ENCODE measurements at places on chromosomes 6 and 20. TPM values are rescaled to one million over a fixed set of nuclear protein-coding genes. Genes with fewer than 3 reads are reported as not detected.

DNA sequence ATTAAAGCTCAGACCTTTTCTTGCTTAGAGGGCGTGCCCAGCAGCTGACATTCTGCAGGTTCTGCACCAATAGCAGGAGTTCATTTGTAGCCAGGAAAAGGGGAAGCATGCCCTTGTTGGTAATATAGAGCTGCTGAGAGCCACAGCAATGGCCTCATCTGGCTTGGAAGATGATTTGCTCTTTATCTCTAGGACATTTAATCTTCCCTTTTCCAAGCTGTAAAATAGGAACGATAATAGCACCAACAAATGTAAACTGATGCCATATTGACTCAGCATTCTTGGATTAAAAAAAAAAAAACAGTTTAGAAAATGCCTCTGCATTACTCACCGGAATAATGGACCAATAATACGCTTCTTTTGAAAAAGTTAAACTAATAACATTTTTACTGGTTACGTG lies 93.4 kb upstream of the SLC2A12 start:
- H3K4me3 ChIP-seq, result no peak overlapping the region
- no peaks in the 10 kb centered on the region for H3K36me3 ChIP-seq
- no peak for DNase-seq
- H3K27me3 ChIP-seq, result no peaks in the 10 kb centered on the region
- no peaks in the 10 kb centered on the region for H3K4me1 ChIP-seq

DNA sequence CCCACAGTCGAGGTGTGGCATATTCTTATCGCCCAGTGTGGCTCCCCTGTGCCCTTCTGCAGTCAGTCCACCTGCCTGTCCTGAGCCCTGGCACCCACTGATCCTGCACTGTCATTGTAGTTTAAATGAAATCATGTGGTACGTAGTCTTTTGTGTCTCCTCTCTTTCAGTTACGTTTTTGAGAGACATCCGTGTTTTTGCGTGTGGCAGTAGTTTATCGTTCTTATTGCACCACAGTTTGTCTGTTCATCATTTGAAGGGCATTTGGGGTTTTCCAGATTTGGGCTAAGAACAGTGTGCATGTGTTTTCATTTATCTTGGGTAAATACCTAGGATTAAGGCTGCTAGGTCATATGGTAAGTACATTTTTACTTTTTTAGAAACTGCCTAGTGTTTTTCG lies 49.3 kb downstream of the SPATA2 start:
- DNase-seq, result no peak
- peaks cover 15% of the 10 kb centered on the region for H3K36me3 ChIP-seq
- H3K4me1 ChIP-seq, result peaks cover 15% of the 10 kb centered on the region
- H3K4me3 ChIP-seq, result no peak overlapping the region
- peak overlapping the region; percentile 65 for H3K27ac ChIP-seq

- no peaks in the 10 kb centered on the region for H3K27me3 ChIP-seq
- no peak for DNase-seq
- no peak overlapping the region for H3K4me3 ChIP-seq
- no peak overlapping the region for H3K27ac ChIP-seq
Measured at GRCh38 chr6:70629929-70630328, 37.8 kb upstream of the SMAP1 start.

DNA sequence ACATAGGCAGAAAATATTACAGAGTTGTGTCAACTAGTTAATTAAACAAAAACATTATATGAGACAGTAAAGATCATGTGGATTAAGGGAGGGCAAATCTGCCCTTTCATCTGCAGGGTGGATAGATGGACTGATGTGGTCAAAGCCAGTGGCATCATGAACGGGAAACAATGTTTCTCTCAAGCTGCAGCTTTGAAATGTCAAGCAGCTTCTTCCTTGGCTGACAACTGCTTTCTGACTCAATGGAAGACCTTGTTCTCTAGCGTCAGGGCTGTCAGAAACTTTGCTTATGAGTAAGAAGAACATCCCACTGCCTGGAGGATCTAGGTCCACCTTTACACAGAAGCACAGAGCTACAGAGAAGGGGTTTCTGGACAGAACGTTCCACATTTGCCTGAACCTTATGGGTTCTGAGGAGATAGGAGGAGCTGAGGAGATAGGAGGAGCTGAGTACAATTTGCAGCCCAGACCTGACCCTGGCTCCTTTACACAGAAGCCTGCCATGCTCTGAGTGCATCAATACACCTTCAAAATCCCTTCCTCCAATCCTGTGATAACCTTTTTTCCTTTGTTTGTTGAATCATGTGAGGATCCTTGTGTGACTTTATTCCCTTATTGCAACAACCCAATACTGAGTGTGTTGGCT lies 6.1 kb downstream of the CST5 start:
- no peak overlapping the region for H3K4me3 ChIP-seq
- no peak for DNase-seq
- H3K27me3 ChIP-seq, result peaks cover 25% of the 10 kb centered on the region
- no peaks in the 10 kb centered on the region for H3K4me1 ChIP-seq

- H3K4me1 ChIP-seq, result peaks cover 29% of the 10 kb centered on the region
- H3K27me3 ChIP-seq, result peaks cover 7% of the 10 kb centered on the region
- H3K36me3 ChIP-seq, result peaks cover 37% of the 10 kb centered on the region
- DNase-seq, result no peak
- peak overlapping the region; percentile 88 for H3K4me3 ChIP-seq
Measured at GRCh38 chr20:43459022-43459942, 1.6 kb downstream of the SRSF6 start.

DNA sequence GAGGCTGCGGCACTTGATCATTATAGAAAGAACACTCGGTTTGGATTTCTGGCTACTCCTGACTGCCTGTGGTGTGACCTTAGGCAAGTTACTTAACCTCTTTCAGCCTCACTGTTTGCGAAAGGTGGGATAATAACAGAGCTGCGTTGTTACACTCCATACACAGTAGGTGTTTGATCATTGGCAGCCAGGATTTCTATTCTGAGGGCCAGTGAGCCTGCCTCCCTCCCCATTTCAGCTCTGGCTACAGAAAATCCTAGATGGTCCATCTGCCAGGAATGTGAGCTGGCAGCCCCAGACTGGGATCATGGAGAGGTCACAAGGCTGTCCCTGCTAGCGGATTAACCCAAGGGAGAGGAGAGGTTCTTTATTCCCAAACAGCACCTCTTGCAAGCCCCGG lies 2.7 kb downstream of the KCNB1 start:
- no peak overlapping the region for H3K4me3 ChIP-seq
- peaks cover 71% of the 10 kb centered on the region for H3K27me3 ChIP-seq
- DNase-seq, result no peak

GRCh38 chr20:51182571-51182970 lies 159.7 kb upstream of the KCNG1 start:
- DNase-seq, result no peak
- H3K27ac ChIP-seq, result no peak overlapping the region
- H3K36me3 ChIP-seq, result no peaks in the 10 kb centered on the region
- peaks cover 15% of the 10 kb centered on the region for H3K4me1 ChIP-seq

DNA sequence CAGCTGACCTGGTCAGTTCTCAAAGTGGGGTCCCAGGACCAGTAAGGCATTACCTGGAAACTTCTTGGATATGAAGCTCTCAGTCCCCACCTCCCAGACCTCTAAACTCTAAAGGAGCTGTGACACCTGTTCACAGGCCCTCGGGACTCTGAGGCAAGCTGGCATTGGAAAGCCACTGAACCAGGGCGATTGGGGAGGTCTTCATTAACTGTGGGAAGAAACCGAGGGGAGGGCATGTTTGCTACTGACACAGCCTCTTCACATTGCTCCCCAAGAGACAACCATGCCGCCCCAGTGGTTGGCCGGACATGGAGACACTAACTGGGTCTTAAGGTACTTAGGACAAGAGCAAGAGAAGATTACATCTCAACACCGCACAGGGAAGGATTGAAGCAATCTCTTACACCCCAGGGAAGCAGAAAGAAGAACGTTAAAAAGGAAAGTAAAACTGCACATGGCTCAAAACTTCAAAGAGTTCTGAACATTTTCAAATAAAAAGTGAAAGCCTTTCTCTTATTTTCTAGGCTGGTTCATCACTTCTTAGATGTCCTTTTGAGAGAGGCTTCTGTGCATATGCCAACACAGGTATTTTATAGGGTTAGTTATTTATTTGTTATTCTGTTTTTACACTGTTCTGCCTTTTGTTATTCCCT lies 210.0 kb upstream of the CST7 start:
- H3K4me1 ChIP-seq, result peaks cover 20% of the 10 kb centered on the region
- DNase-seq, result no peak
- no peak overlapping the region for H3K4me3 ChIP-seq
- H3K27ac ChIP-seq, result no peak overlapping the region
- H3K27me3 ChIP-seq, result no peaks in the 10 kb centered on the region

DNA sequence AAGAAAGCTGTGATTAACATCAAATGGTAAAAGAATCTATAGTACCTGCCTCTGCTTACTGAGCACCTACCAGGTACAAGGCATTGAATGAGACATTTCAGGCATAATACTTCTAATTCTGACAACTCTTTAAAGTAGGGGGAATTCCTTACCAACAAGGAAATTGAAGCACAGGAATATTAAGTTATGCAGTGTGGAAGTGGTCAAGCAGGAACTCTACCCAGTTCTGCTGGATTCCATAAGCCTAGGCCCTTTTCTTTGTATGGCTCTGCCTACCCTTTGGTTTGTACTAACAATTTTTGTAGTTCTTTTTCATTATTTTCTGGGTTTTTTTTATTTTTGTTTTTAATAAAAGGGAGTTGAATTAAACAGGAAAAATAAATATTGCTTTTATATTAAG lies 114.5 kb downstream of the MAP3K5 start:
- H3K27ac ChIP-seq, result peak overlapping the region; percentile 94
- DNase-seq, result no peak
- no peaks in the 10 kb centered on the region for H3K27me3 ChIP-seq
- H3K4me3 ChIP-seq, result peak overlapping the region; percentile 8

- peaks cover 19% of the 10 kb centered on the region for H3K27me3 ChIP-seq
- peaks cover 20% of the 10 kb centered on the region for H3K4me1 ChIP-seq
- DNase-seq, result no peak
- H3K36me3 ChIP-seq, result no peaks in the 10 kb centered on the region
- no peak overlapping the region for H3K27ac ChIP-seq
- H3K4me3 ChIP-seq, result no peak overlapping the region
Measured at GRCh38 chr6:40714576-40715564, 127.7 kb upstream of the LRFN2 start.

DNA sequence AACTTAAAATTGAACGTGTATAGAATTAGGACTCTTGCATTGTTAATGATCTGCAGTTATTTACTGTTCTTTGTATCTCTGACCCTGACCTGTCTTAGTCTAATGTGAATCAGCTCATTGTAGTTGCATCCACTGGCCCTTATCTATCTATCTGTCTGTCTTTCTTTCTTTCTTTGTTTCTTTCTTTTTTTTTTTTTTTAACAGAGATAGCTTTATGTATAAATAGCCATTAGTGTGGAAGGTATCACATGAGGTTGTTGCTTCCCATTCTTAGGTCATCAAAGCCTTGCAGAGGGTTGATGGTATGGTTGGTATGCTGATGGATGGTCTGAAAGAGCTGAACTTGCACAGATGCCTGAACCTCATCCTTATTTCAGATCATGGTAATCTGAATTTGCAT lies 59.9 kb downstream of the ENPP1 start:
- DNase-seq, result no peak
- no peak overlapping the region for H3K4me3 ChIP-seq
- no peak overlapping the region for H3K27ac ChIP-seq
- H3K36me3 ChIP-seq, result no peaks in the 10 kb centered on the region
- H3K27me3 ChIP-seq, result no peaks in the 10 kb centered on the region

- H3K4me1 ChIP-seq, result no peaks in the 10 kb centered on the region
- H3K27ac ChIP-seq, result no peak overlapping the region
- H3K4me3 ChIP-seq, result no peak overlapping the region
- no peaks in the 10 kb centered on the region for H3K27me3 ChIP-seq
- no peaks in the 10 kb centered on the region for H3K36me3 ChIP-seq
Measured at GRCh38 chr6:162150295-162150694, 577.3 kb downstream of the PRKN start.

GRCh38 chr6:129732034-129732433 lies 22.1 kb upstream of the ARHGAP18 start:
- no peaks in the 10 kb centered on the region for H3K27me3 ChIP-seq
- H3K4me1 ChIP-seq, result peaks cover 19% of the 10 kb centered on the region
- no peak overlapping the region for H3K4me3 ChIP-seq

- H3K36me3 ChIP-seq, result no peaks in the 10 kb centered on the region
- H3K27me3 ChIP-seq, result no peaks in the 10 kb centered on the region
- H3K27ac ChIP-seq, result no peak overlapping the region
- no peak for DNase-seq
Measured at GRCh38 chr6:26071135-26071534, 16.1 kb upstream of the HFE start.

DNA sequence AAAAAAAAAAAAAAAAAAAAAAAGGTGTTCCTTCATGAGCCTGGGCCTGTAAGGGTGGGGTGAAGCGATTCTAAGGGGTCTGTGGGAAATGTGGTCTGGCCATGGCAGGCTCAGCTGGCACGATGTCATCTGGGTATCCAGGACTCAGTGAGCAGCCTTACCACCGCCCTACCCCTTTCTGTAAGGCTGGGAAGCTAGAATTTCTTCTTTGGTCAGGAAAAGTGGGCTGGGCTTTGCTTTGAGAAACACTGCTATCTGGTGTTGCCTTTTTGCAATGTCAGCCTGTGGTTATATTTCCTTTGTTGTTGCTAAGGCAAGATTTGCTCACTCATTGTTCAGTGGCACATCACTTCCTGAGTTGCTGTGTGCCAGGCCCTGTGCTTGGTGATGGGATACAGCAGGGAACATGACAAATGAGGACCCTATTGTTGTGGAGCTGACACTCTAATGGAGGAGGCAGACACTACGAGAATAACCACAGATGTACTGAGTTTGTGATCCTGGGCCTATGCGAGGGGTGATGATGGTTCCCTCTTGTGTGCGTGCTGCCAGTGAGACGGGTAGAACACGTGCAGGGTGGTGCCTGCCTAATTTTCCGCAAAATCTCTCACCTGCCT lies 45.9 kb upstream of the ZNFX1 start:
- H3K27me3 ChIP-seq, result peaks cover 72% of the 10 kb centered on the region
- H3K4me3 ChIP-seq, result no peak overlapping the region
- peaks cover 5% of the 10 kb centered on the region for H3K4me1 ChIP-seq

GRCh38 chr20:21017528-21018085 lies 88.6 kb downstream of the LINC00237 start:
- no peak overlapping the region for H3K27ac ChIP-seq
- no peaks in the 10 kb centered on the region for H3K36me3 ChIP-seq
- no peak overlapping the region for H3K4me3 ChIP-seq
- peaks cover 12% of the 10 kb centered on the region for H3K4me1 ChIP-seq
- DNase-seq, result no peak

The TMEM242 gene
- 12.3 TPM for total RNA-seq

The CRIP3 gene
- total RNA-seq, result 2.9 TPM

The GPR6 gene
- not detected for total RNA-seq

The ECT2L gene
- 0.40 TPM for total RNA-seq

The ZNF334 gene
- total RNA-seq, result 31.8 TPM

The SPATA2 gene
- 8.8 TPM for total RNA-seq

The PRICKLE4 gene
- 4.5 TPM for total RNA-seq

The CLVS2 gene
- 0.11 TPM for total RNA-seq

The TFEB gene
- 4.4 TPM for total RNA-seq

The RNF182 gene
- total RNA-seq, result 4.2 TPM

The ME1 gene
- total RNA-seq, result 9.0 TPM

The BTN2A1 gene
- total RNA-seq, result 29.2 TPM
